NCI-H146 (cell line): ENCODE measurements at places on chromosomes 3 and 15.

- peak; percentile 81 for DNase-seq
Observed at GRCh38 chr15:57696146-57696545, 10.4 kb upstream of the POLR2M start.

DNA sequence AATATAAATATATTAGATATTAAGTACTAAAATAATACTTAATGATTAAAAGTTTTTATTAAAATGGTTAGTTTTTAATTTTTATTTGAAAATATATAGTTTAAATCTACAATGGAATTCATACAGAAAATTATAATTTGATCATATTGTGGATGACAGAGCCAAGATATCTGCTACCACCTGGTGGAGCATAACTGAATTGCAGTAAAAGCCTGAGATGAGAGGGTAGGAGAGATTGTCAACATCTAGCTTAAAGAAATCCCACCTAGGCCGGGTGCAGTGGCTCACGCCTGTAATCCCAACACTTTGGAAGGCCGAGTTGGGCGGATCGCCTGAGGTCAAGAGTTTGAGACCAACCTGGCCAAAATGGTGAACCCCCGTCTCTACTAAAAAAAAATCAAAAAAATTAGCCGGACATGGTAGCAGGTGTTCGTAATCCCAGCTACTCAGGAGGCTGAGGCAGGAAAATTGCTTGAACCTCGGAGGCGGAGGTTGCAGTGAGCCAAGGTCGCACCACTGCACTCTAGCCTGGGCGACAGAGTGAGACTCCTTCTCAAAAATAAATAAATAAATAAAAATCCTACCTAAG, 25.1 kb upstream of the CSTA start:
- DNase-seq, result peak; percentile 21

- no peak for DNase-seq
Observed at GRCh38 chr15:32936283-32936918, 218.6 kb downstream of the GREM1 start.

- peak; percentile 80 for DNase-seq
Observed at GRCh38 chr3:56915966-56916586, 114.3 kb upstream of the ARHGEF3 start.

DNA sequence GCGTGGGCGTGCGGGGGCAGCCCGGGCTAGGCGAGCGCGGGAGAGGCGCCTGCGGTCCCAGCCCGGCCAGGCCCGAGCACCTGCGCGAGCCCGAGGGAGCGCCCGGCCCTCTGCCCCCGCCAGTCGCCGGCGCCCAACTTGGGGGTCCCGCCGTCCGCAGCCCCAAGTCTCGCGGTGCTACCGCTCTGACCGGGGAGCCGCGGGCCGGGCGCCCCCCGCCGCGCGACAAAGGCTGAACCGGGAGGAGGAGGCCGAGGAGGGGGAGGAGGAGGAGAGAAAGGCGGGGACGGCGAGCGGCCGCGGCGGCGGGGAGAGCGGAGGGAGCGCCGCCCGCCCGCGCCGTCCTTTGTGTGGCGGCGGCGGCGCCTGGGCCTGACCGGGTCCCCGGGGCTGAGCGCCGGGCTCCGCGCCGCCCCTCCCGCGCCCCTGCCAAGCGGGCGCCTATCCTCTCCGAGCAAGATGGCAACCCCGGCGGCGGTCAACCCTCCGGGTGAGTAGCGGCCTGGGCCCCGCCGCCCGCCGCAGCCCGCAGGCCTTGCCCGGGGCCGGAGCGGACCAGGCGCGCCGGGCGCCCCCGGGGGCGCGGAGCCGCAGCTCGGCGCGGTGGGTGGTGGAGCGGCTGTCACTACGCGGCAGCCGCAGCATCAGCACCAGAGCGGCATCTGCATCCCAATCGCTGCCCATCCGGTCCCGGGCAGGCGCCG, at the start of gene ARNT2:
Gene ARNT2 (plus strand): TSS at position 326 of the 704 bp plus-strand sequence. CDS start 134 bp downstream, at position 460.
- peak; percentile 60 for DNase-seq

DNA sequence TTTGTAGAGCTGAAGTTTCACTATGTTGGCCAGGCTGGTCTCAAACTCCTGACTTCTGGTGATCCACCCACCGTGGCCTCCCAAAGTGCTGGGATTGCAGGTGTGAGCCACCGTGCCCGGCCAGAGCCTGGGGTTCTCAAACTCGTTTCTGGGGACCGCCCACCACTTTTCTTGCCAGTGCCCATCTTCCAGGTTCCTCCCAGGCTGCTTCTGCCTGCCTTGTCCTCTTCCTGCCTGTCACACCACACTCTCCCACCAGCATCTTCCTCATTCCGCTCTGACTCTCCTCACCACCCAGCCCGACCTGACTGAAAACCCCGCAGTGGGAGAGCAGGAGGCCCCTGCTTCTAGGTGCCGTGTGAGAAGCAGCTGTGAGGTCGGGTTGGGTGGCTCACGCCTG, 3.1 kb upstream of the DYNLT2B start:
- DNase-seq, result no peak

DNA sequence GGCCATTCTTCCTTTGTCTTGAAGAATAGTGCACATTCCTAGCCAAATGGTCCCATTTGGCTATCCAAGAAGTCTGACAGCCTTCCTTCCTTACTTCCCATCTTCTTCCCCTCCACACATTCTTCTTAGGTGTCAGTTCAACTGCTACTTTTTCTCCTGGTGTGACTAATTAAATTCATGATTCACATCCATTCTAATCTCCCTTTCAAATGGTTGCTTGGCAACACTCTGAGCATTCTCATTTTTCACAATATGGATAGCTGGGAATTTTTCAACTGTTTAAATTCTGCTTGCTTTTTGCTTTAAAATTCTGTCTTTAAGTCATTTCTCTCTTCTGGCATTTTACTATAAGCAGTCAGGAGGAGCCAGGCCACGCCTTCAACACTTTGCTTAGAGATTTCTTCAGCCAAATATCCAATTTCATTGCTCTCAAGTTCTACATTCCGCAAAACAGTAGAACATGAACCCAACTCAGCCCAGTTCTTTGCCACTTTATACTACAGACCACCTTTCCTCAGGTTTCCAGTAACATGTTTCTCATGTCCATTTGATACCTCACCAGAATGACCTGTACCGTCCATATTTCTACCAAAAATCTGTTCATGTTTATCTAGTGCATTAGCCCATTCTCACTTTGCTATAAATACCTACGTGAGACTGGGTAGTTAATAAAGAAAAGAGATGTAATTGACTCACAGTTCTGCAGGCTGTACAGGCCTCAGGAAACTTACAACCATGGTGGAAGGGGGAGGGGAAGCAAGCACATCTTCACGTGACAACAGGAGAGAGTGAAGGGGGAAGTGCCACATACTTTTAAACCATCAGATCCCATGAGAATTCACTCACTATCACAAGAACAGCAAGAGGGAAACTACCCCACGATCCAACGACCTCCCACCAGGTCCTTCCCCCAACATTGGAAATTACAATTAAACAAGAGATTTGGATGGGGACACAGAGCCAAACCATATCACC, 31.9 kb upstream of the MCF2L2 start:
- no peak for DNase-seq

DNA sequence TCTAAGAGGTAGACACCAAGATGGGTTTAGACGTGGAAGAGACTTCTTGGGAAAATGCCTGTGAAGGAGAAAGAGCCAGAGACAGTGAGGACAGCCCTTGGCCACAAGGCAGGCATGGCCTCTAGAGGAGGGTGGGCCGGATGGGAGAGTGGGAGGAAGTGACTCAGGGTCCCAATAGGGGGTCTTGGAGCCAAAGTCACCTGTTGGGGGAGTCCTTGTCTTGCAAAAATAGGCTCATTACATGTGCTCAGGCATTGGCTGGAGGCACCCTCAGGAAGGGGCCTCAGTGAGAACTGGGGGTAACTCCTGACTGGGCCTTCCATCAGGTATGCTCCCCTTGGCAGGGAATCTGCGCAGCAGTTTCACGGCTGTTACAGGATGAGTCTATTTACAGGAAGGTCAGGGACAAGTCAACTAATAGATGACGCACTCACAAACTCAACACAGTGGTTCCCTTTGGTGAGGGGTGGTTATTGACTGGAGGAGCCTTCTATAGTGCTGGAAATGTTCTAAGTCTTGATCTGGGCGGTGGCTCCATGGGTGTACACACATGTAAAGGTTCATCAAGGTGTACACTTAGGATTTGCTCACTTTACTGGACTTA, 259.6 kb downstream of the XXYLT1 start:
- DNase-seq, result no peak

GRCh38 chr3:49674497-49674983, 389 bp downstream of the APEH start:
- no peak for DNase-seq

- DNase-seq, result no peak
Observed at GRCh38 chr3:111324645-111325044, 217.4 kb upstream of the CD96 start.

DNA sequence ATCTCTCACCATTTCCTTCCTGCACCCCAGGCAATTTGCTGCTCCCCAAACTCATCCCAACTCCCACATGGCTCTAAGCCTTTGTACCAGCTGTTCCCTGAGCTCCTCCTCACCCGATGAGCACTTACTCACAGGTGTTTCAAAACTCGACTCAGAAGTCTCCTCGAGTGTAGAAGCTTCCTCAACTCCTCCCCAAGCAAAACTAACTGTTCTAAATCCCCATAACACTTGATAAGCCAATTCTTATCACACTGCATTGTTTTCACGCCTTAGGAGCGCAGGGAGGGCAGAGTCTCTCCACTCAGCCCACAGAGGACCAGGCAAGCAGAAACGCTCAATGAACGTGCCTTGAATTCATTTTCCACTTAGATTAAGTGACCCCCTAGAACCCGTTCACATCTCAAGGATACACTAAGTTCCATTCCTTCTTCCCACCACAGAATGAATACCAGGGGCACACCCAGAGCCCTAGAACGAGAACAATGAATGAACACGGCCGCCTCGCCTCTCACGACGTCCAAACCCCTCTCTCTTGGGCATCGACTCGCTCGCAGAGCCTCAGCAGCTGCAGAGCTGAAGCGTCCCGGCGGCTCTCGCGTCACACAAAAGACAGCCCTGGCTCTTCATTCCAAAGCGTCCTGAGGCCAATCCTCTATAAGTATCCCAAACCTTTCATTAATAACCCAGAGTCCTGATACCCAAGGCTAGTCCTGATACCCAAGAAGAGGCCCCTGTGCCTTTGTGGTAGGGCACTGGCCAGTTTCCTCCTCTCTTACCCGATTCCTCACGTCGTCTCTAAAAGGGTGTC, 1.1 kb downstream of the RAF1 start:
- peak; percentile 42 for DNase-seq
